ENCODE measurements at places on chromosomes 1 and 21.

- no peak for DNase-seq
These were observed 332.9 kb downstream of the SRGAP2C start for GRCh38 chr1:121517586-121518230.

GRCh38 chr1:235567812-235568503 is 63.7 kb upstream of the B3GALNT2 start:
- DNase-seq: no peak

DNA sequence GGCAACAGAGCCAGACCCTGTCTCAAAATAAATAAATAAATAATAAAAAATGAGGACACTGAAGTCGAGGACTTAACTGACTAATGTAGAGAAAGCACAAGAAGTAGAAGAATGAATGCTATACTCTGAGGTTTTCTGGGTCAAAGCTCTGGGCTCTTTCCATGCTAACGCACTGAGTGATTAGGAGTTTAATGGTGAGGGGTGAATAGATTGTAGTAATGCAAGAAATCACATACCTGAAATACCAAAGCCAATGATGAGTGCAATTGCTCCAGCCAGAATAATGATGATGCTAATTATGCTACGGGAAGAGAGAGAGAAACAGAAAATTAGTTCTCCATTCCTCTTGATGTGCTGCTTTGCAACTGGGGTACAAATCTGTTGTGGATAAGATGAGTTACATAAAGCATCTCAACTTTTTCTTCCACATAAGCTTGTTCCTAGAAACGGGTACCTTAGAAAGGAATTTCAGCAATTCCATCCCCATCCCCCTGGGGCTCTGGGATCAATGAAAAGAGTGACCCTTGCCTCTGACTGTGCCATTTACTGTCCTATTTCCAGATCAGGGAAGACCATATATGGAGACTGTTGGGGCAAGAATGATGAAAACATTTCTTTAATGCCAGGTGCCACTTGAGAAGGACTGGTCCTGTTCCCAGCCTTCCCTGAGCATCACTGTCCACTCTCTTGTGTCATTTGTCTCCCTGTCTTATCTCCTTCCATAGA is 40.7 kb downstream of the VTCN1 start:
- no peak for DNase-seq

GRCh38 chr1:162676087-162676486 is 43.8 kb downstream of the DDR2 start:
- DNase-seq: no peak

GRCh38 chr1:41745022-41745421 is 173.7 kb downstream of the HIVEP3 start:
- DNase-seq: no peak

DNA sequence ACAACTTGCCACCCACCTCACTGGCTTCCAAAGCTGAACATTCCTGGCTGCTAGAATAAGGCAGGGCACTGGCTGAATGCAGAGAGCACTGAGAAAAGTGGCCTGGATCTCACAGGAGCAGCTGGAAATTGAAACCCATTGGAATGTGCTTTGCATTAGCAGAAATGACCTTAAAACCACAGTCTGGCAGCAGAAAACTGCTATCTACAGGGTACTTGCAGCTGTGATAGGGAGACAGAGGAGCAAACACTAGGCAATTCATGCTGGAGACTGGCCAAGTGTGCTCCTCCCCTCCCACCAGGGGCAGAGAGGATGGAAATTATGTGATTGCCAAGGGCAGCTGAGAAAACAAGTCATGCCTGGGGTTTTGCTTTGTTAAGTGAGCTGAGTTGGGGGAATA is 47.2 kb downstream of the HSD3B1 start:
- DNase-seq: no peak

GRCh38 chr1:10697621-10698160 is 98.8 kb downstream of the CASZ1 start:
- no peak for DNase-seq

DNA sequence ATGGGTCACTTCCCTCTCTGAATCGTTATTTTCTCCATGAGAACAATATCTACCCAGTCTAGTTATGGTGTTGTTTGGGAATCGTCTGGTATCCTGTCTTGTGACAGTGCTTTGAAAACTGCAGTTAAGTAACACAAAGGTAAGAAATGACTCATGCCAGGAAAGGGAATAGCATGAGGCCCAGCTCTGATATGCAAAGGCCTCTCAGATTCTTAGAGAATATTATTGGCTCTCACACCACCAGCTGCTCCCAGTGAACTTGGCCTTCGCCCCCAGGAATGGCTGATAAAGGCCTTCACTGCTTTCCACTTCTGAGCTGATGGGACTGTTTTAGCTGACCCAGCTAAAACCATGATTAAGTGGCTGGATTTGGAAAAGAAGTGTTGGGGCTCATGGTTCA is 27.1 kb downstream of the NEK2 start:
- DNase-seq: peak; percentile 32

DNA sequence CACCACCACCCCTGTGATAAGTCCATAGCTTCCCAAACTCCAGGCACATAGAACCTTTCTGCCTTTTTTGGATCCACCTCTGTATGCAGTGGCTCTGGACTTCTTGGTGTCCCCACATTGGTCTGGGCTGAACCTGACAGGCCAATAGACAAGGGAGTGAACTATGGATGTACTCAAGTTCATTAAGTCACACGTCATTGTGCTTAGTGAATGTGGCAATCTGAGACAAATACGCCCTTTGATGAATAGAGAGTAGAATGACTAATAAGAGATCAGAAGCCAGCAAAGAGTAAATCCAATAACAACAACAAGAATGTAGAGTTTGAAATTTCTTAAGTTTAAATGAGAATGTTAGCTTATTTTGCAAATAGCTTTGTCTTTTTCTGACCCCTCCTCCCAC is 114.8 kb downstream of the ST6GALNAC3 start:
- DNase-seq: no peak

DNA sequence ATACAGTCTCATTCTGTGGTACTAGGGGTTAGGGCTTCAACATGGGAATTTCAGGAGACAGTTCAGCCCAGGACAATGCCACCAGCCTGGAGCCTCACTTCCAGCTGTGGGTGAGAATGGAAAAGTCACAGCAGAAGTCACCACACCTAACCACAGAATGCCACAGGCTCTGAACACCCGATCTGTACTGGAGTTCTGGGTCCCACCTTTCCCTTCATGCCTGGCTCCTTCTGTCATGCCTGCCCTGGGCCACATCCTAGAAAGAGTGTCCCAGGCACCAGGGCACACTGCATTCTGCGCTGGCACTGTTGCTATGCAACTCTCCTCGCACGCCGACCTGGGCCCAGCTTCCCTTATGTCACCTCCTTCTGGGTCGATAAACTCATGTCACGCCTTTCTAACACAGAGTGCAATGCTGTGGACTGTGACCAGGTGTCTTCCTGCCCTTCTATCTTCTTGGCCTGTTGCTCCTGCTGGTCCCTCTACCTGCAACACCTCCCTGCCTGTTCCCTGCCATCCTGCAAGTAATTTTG is 21.2 kb downstream of the RCSD1 start:
- no peak for DNase-seq

DNA sequence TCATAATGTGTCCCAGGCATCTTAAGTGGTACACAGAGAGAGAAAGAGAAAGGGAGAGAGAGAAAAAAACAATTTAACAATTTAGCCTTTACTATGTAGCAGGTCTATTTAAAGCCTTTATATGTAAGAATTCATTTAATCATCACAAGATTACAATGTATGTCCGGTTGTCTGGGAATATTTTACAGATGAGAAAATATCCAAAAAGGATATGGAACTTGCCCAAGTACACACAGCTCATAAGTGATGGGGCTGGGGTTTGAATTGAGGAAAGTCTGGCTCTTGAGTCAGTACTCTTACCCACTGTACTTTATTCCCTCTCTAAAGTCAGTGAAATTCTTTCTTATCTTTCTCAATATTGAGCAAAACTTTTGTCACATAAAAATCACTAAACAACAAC is 104.6 kb downstream of the LYPLAL1 start:
- no peak for DNase-seq

DNA sequence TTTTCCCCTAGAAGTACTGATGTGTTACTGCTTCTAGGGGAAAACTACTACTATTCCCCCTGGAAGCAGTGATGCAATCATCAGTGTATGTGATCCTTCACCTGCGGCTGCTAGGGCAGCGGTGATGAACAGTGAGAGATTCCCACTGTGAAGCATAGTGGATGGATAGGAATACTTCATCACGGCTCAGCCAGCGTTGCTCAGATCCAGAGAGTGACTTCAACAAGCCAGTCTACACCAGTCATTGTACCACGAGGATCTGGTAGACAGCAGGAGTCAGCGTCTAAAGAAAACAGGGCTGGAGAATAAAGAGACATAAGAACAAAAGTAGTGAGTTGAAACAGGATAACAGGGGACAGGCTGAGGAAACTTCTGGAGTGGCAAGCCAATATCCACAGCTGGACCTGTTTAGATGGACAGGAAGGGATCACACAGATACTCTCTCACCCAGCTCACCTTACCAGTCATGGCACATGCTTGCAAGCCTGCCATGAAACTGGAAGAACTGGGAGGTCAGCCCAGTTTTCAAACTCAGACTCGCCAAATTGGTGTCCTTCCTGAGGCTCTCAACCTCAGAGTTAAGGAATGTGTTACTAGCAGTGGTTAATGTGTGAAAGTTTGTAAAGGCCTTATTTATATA is 42.4 kb upstream of the LRRC52 start:
- DNase-seq: no peak

DNA sequence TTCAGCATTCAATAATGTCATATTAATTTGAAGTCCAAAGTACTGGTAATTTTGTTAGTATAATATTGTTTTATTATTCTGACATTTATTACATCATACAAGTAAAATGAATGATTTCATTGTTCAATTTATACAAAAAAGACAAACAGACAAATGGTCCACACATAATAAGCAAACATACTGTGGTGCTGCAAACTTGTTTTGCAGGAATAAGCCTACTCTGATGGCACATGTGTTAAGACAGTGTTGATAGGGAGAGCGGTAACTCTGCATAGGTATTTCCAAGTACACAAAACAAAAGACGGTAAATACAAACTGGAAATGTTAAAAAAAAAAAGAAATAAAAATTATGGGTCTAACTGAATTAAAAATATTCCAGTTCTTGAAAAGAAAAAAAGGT is 59.7 kb upstream of the DPYD start:
- DNase-seq: no peak

DNA sequence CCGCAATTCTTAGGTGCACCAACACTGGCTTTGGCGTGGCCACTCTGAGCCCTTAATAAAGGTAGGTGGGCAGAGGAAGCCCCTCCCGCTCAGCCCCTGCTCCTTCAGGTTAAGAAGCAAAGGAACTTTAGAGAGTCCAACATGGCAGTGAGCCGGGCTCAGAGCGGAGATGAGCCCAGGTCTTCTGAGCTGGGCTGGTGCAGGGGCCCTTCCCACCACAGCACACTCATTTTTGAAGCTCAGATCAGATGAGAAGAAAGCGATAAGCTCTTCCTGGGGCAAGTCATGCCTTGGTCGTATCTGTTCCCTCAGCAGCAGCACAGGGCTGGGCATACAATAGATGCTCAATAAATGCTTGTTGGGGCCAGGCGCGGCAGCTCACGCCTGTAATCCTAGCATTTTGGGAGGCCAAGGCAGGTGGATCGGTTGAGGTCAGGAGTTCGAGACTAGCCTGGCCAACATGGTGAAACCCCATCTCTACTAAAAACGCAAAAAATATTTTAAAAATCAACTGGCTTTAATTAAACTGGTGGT is 51.1 kb upstream of the TARDBP start:
- no peak for DNase-seq

DNA sequence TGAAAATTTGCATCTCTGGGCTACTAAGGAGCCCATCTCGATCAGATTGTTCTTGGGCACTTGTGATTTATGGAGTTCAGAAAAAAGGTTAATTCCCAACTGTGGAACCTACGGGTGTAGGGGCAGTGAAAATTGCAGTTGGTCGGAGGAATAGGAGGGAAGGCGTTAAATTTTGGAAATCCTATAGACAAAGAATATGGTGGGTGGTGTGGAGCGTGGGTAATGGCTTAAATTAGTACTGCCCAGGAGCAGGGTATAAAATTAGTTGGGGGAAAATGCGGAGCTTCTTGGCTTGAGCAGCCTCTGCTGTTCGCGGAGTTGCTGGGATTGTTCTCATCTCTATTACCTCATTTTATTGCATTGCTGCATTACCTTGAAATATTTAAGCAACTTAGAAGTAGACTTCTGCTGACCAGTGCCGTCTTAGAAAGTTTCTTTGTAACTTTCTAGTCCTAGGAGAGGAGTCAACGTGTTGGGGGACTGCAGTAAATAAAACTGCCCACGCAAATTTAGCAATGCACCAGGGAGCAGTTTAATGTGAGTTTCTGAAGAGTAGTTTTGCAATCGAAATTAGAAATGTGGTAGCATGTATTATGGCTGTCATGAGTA is 514 bp downstream of the S1PR1 start:
- no peak for DNase-seq

- DNase-seq: no peak
These were observed 88.8 kb upstream of the TTC34 start for GRCh38 chr1:2890221-2890850.

DNA sequence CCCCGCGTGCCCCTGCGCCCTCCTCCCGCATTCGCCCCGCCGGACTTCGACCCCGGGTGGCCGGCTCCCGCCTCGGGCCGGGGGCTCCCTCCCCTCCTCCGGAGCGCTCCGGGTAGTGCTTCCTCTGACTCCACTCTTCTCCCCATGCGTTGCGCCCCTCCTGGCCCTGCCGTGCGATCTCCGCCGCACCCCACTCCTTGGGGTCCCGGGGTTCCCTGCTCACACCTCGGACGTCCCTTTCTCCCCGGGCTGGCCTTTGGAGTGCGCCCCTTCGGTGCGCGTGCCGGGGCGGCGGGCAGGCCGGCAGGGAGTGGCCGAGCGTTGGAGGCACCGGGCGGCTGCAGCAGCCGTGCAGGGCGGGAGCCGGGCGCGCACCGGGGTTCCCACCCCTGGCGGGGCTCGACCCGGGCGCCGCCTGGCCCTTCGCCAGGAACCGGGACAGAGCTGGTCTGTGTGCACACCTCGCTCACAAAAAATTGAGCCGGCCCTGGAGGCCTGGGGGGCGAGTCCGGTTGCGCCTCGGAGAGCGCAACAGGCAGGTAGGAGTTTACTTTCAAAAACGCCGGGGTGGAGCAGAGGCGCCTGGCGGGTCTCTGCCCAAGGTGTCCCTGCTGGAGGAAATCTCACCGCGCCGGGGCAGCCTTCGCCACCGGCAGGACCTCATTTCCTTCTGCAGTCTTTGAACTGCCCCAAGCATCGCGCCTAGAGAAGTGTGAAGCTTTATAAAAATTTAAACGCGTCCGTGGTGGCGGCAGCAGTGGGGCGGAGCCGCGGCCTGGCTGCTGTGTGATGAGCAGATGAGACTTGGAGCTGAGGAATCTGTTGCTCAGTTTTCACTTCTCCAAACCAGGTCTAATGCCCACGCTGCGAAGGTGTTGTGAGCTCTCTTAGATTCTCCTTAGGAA is 650 bp downstream of the VANGL1 start:
- no peak for DNase-seq

DNA sequence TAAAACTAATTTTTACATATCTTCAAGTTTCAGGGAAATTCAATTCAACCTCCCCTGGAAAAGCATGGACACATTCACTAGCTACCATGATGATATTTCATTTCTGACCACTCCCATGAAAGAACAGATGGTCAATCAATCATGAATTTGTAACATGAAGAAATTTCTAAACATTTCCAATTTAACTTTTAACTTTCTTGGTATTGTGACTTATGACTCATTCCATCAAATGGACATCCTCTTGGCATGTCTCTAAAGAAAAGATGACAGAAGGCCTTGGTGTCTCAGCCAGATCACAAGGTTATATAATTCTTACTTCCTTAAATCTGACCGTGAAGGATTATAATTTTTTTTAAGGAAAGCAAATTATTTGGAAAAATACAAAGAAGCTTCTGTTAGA is 10.5 kb upstream of the MCOLN3 start:
- DNase-seq: no peak

- DNase-seq: no peak
These were observed 17.0 kb downstream of the PAPPA2 start for GRCh38 chr1:176479971-176480370.
